ENCODE measurements at places on chromosomes 12 and 14.

DNA sequence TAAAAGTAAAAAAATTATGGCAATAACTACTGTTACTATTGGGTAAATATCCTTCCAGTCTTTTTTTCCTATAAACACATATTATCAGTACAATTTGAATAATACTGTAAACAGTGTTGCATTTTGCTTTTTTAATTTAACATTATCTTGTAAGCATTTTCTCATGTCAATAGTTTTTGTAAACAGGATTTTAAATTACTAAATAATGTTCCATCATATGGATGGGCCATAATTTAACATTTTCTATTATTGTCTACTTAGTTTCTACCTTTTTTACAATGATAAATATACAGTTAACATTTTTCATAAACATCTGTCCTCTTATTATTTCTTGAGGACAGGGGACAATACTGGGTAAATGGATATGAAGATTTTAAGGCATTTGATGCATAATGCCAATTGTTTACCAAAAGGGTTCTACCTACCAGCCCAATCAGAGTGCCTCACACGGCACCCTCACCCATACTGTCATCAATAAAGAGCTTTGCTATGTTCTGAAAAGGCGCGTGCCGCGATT lies 759 bp upstream of the ACVR1B start:
- DNase-seq = no peak

- no peak for DNase-seq
Measured at GRCh38 chr12:45226021-45226420, 10.1 kb downstream of the ANO6 start.

DNA sequence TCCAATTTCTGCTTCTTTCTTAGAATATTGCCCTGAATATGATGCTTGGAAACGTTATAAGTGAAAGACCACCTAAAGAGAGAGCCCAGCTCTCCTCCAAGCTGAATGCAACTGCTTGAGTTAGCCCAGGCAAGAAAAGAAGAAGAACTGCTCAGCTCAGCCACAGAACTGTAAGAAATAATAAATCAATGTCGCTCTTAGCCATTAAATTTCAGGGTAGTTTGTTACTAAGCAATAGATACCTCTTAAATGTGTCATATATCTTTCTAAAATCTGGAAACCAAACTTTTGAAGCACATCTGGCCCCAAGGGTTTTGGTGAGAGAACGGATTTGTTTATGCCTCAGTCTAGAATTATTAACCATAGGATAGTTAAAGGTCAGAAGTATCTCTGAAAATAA lies 50.4 kb downstream of the SLC6A15 start:
- no peak for DNase-seq

- no peak for DNase-seq
Measured at GRCh38 chr14:98599082-98599481, 672.9 kb downstream of the BCL11B start.

GRCh38 chr14:101557811-101558738 lies 3.2 kb upstream of the DIO3 start:
- DNase-seq = no peak
